ENCODE measurements at places on chromosomes 11 and 22.

DNA sequence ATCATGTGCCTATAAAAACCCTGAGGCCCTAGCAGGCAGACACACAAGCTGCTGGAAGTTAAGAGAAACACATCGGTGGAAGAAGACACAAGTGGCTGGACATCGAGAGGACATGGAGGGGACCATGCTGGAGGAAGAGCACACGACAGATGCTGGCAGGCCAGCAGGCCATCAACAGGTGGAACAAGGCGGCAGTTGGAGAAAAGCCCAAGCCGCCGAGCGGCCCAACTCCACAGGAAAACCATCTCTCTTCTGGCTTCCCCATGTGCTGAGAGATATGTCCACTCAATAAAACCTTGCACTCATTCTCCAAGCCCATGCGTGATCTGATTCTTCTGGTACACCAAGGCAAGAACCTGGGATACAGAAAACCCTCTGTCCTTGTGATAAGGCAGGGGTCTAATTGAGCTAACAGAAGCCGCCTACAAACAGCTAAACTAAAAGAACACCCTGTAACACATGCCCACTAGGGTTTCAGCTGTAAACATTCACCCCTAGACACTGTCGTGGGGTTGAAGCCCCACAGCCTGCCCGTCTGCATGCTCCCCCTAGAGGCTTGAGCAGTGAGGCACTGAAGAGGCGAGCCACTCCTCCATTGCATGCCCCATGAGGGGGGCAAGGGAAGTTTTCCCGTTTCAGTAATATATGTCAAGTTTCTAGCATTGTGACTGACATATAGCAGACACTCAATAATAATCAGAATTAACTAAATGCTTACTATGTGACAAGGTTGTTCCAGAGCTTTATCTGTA, 39.0 kb upstream of the MMP20 start:
- DNase-seq: no peak

GRCh38 chr11:45761659-45762058, 43.3 kb upstream of the SLC35C1 start:
- no peak for DNase-seq

GRCh38 chr11:46308631-46309419, 31.4 kb downstream of the CREB3L1 start:
- DNase-seq: peak; percentile 89

DNA sequence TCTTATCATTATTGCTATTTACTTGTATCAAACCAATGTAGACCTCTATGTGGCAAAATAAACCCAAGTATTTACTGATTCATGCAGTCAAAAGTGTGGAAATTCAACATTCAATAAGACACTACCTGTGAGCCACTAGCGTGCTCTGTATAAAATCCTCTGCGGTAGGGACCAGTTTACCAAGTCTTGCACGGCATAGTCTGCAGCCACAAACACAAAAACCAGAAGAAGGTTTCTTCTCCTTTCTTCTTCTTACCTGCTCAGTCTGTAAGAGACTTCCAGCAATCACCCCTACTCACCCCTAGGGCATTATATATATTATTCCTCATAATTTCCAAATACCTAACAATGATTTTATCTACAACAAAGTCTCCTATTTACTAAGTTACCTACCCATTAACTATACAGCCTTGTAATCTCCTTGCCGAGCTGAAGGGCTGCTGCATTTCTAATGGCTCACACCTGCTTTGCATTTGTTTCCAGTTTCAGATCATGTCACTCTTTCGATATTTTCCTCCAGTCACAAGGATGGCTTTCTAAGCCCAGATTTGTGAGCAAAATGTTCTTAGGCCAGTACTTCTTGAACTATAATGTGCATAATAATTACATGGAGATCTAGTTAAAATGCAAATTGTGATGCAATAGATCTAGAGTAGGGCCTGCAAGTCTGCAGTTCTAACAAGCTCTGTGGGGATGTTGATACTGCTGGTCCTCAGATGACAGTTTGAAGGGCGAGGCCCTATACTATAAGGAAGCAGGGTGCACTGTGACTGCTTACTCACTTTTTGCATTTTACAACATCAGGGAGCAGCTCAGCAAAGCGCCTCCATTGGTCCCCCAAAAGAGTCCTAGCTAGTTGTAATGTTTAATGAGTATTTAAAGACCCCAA, 191.9 kb upstream of the DDI1 start:
- DNase-seq: no peak

Data from ELF-1 (cell line).